ENCODE measurements at places on chromosomes 6 and 20.

GRCh38 chr6:96844530-96844929, 7.3 kb upstream of the GPR63 start:
- DNase-seq, result no peak

GRCh38 chr6:148573922-148574321, 172.9 kb upstream of the UST start:
- no peak for DNase-seq

DNA sequence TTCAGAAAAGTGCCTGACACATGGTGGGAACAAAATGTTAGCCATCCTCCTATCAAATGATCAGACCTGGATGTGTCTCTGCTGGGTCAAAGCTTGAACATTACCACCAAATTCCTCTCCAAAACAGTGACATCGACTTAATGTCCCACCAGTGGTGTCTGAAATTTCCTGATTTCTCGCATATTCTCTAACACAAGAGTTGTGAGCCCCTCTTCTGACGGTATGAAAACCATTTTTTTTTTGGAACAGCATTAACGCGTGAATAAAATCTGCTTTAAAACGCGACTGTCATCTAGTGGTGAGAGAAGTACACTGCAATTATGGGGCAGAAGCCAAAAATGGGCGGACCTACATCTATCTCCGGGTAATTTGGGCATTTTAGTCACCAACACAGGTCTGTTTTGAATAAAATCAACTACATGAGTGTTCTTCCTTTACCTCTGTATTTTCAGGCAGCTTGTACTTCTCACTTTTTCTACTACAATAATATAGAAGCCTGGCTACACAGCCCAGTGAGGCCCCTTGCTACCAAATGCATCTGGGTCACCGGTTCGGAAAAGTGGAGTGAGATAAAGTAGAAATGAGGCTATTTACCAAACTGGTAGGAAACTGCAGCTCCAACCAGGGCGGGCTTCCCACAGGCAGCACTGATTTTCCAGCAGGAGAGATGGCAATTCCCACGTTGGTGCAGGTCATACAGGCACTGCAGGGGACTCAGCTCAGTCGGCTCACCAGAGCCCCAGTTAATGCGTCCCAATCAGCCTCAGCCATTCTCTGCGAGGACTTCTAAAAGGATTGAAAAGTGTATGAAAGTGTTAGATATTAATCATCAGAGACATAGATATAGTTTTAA, 27.4 kb downstream of the MGME1 start:
- peak; percentile 56 for DNase-seq

- no peak for DNase-seq
These were observed 77.4 kb upstream of the CST7 start for GRCh38 chr20:24871480-24872213.

- DNase-seq, result no peak
These were observed 8.1 kb downstream of the SCRT2 start for GRCh38 chr20:667351-668034.

DNA sequence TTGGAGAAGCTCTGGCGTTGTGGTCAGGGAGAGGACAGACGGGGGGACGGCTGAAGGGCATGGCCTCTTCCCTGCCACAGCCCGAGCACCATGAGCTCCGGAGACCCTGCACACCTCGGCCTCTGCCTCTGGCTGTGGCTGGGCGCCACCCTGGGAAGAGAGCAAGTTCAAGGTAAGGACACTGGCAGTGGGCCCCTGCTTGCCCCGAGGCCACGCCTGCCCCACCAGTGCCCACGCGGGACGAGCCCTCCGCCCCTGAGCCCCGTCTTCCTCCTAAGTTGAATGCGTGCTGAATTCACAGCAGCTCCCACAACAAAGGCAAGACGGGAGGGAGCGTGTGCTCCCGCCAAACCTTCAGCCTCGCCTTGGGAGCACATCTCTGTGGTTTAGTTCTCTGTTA, 2.0 kb downstream of the COL20A1 start:
- no peak for DNase-seq

DNA sequence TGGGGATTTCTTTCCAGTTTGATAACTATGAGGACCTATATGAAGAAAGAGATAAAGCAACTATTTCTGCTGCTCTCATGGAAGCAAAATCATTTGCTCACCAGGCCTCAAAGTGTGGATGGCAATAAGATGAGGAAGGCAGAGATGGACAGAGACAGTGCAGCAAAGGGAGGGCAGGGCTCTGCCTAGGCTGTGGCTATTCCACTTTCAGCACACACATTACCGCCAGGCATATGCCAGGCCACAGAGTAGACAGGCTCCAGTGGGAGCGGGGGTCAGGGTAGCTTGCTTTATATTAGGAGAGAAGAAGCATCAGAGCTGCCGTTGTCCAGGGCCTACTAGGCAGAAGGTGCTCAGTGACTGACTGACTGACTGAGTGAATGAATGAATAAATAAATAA, 40.9 kb downstream of the BCL2L1 start:
- DNase-seq, result no peak

- DNase-seq, result peak; percentile 4
These were observed 491.0 kb downstream of the NKAIN2 start for GRCh38 chr6:124294574-124295200.

GRCh38 chr6:17220040-17220910, 60.9 kb upstream of the RBM24 start:
- no peak for DNase-seq

DNA sequence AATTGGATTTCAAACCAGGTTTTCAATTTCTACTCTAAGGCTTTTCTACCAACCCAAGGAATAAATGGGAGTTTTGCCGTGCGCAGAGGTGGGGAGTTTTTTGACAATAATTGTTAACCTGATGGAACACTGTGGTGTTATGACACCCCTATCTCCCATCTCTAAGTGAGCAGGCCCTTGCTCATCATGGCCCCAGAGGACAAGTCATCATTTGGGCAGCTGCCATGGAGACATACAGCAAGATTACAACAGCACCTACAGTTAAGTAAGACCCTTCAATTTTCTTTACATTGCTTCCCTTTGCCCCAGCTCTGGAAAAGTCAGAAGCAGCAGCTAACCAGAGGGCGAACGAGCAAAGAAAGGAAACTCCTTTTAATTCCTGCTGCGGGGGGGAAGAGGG, 54.3 kb downstream of the ADGRF5 start:
- no peak for DNase-seq

DNA sequence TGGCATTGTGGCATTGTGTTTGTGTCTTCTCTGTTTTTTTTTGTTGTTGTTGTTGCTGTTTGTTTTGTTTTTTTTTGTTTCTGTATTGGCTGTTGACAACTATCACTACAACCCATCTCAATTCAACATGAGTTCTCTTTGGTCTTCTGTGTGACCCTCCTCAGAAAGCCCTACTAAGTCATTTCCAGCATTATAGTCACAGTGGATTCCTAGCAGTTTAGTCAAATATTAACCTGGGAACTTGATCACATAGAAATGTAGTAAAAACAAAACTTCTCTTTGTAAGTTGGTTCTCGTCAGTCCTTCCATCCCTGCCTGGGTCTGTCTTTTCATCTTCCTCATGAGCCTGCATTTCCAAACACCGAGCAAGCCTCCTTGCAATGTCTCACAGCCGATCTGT, 16.8 kb downstream of the SLC17A2 start:
- no peak for DNase-seq

GRCh38 chr20:8154638-8155037, 22.6 kb downstream of the PLCB1 start:
- no peak for DNase-seq

- no peak for DNase-seq
These were observed 59.4 kb downstream of the ADGRF5 start for GRCh38 chr6:46862381-46862780.

- DNase-seq, result no peak
These were observed 41.7 kb downstream of the ALDH5A1 start for GRCh38 chr6:24536466-24536865.

GRCh38 chr6:102026649-102027048, 633.1 kb downstream of the GRIK2 start:
- DNase-seq, result no peak

DNA sequence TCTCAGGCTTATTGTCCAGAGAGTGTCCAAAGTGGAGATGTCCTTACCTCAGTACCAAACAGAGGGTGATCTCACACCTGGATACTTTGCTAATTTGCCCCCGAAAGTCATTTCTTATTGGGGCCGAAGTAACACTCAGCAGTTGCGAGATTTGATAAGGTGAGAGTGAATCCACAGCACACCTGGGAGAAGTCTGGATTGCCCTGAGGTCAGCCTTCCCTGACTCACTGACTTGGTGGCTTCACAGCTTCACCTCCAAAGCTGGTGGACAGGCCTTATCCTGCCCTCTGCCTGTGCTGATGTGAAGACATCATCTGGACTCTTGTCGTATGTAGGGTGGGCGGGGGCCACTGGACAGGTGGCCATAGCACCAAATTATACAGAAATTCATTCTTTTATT, 101.9 kb upstream of the ARMC2 start:
- no peak for DNase-seq

GRCh38 chr20:17898548-17898994, 70.0 kb downstream of the SNX5 start:
- DNase-seq, result no peak

DNA sequence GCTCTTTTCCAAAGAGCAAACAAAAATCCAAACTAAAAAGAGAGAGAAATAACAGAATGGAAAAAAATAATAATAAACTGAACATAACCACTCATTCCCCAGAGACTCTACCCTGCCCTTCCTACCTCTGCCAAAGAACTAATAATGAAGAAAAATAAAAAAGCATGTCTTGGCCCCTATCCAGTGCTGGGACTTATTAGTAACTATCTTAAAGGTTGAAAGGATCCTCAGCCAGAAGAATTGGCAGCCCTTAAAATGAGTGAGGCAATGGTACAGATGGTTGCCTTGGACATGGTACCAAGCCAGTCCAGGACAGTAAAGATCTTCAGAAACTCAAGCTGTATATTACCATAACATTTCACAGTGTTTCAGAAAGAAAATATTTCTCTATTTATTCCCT, 279.3 kb downstream of the HACE1 start:
- no peak for DNase-seq

GRCh38 chr6:85432554-85432953, 17.3 kb upstream of the NT5E start:
- DNase-seq, result no peak

DNA sequence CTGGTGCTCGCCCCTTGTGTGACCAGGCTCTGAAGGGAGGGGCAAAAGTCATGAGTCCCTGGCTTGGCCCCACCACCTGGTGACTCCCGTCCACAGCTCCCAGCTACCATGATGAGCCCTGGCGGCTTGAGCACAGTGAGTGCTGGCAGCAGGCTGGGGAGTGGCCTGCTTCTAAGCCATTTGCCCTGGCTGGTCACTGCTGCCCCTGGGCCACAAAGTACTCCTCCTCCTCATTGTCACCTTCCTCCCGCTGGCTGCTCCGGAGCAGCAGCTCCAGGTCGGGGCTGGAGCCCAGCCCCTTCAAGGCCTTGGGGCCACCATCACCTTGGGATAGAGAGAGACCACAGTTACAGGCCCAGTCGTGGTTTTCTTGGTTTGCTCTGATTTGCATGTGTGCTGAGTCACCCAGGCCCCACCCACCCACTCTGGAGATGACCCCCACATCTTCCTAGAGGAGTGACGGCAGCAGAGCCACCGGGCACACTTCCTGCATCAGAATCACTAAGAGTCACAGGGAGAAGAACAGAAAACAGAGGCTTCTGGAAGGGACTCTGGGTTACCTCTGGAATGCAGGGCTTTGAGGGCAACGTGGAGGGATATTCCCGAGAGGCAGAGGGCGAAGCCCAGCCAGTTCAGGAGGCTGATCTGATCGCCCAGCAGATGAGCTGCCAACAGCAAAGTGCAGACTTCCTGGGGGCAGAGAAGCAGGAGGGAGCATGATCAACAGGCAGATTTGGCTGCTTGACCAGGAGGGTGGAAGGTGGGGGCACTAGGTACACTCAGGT, 42.1 kb upstream of the CDH22 start:
- no peak for DNase-seq

DNA sequence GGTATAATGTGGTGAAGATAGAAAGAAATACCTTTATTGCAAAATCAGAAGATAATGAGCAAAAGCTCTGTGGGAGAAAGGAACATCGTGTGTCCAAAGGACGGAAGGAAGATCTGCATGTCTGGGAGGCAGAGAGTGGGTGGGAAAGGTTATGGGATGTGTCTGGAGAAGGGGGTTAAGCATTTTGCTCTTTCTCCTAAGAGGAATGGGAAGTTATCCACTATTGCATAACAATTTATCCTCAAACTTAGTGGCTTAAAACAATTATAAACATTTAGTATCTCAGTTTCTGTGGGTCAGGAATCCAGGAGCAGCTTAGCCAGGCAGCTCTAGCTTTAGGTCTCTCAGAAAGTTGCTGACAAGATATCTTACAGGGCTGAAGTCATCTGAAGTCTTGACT, 229.1 kb upstream of the CITED2 start:
- DNase-seq, result no peak

- no peak for DNase-seq
These were observed 235.0 kb upstream of the PRDM1 start for GRCh38 chr6:105851113-105851580.

GRCh38 chr20:59062081-59062480, 19.5 kb upstream of the PRELID3B start:
- no peak for DNase-seq

DNA sequence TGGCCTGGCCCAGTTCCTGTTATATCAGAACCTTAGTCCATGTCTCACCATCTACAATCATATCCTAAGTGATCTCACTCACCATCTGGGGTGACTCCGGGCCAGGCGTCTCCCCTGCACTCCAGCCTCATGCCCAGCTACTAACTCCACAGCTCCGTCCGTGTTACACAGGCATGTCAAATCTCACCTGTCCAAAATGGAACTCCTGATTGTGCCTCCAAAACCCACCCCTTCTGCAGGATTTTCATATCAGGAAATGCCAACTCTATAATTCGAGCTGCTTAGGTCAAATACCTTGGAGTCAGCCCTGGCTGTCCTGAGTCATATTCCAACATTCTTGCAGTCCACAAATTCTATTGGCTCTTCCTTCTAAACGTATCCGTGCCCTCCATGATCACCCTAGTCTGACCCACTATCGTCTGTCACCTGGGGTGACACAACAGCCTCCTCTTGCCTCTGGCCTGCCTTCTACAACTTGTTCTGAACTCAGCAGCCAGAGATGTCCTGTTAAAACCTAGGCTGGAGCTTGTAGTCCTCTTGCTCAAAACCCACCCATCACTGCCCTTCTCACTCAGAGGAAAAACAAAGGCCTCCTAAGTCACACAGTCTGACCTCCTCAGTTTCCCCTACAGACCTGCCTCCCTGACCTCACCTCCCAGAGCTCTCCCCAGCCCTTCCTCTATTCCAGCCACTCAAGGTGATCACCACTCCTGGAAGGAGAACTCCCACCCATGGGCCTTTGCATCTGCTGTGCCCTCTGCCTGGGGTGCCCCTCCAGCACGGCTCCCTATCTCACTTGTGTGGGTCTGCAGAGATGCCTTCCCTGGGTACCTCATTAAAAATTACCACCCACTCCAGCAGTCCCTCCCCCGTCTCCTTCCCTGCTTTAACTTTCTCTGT, 85.3 kb upstream of the SIRPA start:
- DNase-seq, result no peak

DNA sequence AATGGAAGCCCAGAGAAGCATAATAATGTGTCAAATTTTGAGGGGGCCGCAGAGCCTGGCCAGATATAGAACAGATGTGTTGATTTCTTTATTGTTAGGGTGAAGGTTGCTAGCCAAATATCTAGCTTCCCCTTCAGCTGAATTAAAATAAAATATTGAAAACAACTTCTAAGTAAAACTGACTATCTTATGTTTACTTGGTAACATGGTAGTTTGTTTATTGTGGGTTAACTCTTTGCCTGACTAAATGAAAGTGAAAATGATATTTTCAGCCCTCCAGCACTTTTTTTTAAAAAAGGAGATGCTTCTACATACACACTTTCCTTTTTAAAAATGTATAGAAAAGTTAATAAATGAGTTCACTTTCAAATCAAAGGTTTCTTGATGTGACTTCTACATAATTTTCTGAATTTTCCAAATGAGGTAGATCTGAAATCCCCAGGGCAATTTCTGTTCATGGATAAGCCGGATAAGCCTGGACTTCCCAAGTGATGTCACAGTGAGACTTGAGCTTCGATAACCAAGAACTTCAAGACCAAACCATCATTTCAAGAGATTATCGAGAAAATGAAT, 172.1 kb upstream of the OLIG3 start:
- DNase-seq, result no peak
